ENCODE measurements at places on chromosomes 11 and 22.

- no peak overlapping the region for H3K4me3 ChIP-seq
- H3K27me3 ChIP-seq = no peaks in the 10 kb centered on the region
- no peak overlapping the region for H3K27ac ChIP-seq
- peaks cover 13% of the 10 kb centered on the region for H3K4me1 ChIP-seq
Measured at GRCh38 chr11:116946414-116946813, 109.0 kb upstream of the APOA1 start.

DNA sequence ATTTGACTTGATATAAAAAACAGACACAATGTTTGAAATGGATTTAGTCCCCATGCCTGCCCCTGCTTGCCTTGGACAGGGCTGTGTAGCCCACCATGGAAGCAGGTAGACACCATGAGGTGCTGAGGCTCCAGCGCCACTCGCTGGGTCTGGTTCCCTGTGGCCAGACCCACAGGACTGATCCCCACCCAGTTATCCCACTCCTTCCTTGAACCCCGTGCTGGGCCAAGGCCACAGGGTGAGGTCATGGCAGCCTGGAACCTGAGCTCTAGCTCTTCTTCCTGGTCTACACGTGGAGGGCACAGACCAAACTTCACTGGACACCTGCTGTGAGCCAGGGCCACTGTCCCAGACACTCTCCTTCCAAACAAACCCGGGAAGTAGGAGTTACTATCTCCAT lies 42.5 kb downstream of the GAB4 start:
- H3K4me1 ChIP-seq = peaks cover 6% of the 10 kb centered on the region
- H3K27ac ChIP-seq = no peak overlapping the region
- H3K27me3 ChIP-seq = no peaks in the 10 kb centered on the region
- H3K4me3 ChIP-seq = no peak overlapping the region
- no peak for DNase-seq

DNA sequence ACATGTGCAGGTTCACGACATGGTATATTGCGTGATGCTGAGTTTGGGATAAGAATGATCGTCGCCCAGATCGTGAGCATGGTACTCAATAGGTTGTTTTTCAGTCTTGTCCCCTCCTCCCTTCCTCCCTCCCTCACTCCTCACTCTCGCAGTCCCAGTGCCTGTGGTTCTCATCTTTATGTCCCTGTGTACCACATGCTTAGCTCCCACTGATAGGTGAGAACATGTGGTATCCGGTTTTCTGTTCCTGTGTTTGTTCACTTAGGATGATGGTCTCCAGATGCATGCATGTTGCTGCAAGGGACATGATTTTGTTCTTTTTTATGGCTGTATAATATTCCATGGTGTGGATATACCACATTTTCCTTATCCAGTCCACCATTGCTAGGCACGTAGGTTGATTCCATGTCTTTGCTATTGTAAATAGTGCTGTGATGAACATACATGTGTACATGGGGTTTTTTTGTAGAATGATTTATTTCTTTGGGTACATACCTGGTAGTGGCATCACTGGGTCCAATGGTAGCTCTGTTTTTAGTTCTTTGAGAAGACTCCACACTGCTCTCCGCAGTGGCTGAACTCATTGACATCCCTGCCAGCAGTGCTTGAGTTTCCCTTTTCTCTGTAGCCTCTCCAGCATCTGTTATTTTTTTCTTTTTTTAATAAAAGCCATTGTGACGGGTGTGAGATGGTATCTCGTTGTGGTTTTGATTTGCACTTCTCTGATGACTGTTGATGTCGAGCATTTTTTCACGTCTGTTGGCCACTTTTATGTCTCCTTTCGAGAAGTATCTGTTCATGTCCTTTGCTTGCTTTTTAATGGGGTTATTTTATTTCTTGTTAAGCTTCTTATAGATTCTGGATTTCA lies 16.4 kb downstream of the ZBED4 start:
- DNase-seq = peak; percentile 56
- peaks cover 63% of the 10 kb centered on the region for H3K4me1 ChIP-seq
- no peaks in the 10 kb centered on the region for H3K27me3 ChIP-seq
- H3K4me3 ChIP-seq = no peak overlapping the region
- peaks cover 68% of the 10 kb centered on the region for H3K36me3 ChIP-seq

DNA sequence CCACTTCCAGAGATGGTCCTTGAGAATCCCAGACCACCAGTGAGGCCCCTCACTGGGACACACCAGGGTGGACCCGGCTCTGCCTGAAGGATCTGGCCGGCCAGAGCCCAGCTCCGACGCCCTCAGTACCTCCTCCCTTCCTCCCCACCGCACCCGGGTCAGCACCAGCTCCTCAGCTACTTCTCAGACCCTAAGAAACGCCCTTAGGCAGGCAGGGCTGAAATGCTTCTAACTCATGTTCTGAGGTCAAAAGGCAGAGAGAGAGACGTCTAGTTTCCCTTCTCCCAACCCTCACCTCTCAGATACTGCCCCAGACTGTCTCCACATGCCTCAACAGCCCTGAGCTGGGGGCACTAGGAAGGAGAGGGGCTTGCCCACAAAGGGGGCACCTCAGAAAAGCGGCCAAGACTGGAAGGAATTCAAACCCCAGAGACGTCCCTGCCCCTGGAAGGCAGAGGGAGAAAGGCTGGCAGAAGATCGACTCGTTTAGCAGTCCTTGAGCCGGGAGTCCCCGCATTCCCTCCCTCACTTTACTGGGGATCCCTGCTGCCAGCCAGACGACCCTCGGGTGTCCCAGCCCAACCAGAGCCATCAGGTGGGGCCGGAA lies 539 bp downstream of the USH1C start:
- no peak overlapping the region for H3K4me3 ChIP-seq
- no peaks in the 10 kb centered on the region for H3K4me1 ChIP-seq
- no peaks in the 10 kb centered on the region for H3K36me3 ChIP-seq
- no peak for DNase-seq
- H3K27ac ChIP-seq = no peak overlapping the region

- no peaks in the 10 kb centered on the region for H3K36me3 ChIP-seq
- H3K27me3 ChIP-seq = peaks cover 13% of the 10 kb centered on the region
- no peak for DNase-seq
- peaks cover 10% of the 10 kb centered on the region for H3K4me1 ChIP-seq
- H3K27ac ChIP-seq = no peak overlapping the region
Measured at GRCh38 chr11:100682247-100682969, 4.7 kb upstream of the ARHGAP42 start.

DNA sequence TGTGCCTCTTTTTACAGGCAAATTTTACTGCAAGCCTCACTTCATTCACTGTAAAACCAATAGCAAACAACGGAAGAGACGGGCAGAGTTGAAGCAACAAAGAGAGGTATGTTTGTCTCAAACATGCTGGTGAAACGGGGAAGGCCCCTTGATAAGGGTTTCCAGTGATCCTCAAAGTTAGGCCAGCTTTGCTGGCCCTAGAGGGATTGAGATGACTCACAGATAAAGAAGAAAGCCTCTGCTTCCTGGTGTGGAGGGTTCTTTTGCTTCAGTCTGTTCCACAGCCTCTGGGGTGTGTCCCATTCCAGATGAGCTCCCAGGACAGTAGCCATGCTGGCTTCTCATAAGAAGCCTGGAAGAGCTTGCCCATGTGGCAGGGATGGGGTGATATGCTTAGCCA lies 118.9 kb upstream of the PARVA start:
- no peaks in the 10 kb centered on the region for H3K27me3 ChIP-seq
- H3K4me1 ChIP-seq = no peaks in the 10 kb centered on the region
- no peak for DNase-seq

- H3K27ac ChIP-seq = no peak overlapping the region
- H3K36me3 ChIP-seq = no peaks in the 10 kb centered on the region
- DNase-seq = no peak
- no peak overlapping the region for H3K4me3 ChIP-seq
- H3K4me1 ChIP-seq = no peaks in the 10 kb centered on the region
Measured at GRCh38 chr11:97965849-97966646, 1054.7 kb upstream of the CNTN5 start.

DNA sequence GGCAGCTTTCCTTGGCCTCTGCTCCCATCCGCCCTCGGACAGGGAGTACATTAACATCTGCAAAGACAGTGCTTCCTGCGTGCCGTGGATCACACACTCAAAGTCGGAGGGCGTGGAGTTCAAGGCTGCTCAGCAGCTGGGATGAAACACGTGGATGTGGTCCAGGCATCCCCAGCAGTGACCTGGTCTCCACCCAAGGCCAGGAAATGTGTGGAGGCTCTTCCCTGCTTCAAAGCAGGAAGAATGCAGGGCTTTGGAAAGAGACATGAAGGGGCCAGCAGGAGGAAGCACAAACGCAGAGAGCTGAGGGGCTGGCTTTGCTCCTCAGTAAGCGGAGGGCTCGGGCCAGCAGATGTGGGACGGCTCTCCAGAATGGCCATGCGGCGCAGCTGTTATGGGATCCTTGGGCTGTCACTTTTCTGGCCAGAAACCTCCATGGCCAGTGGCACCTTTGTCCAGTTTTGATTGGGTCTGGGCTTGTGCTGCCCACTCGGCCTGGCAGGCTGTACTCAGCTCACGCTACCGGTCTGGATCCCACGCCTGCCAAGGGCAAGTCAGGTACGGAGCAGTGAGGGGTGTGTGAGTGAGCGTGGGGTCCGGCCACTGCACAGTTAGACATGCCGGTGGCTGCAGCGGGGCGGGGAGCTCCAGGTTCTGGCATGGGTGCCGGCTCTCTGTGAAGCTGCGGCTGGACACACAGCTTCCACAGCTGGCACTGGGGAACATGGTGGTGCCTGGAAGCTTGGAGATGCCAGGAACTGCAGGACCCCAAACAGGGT lies 438.0 kb downstream of the TBC1D22A start:
- H3K4me3 ChIP-seq = no peak overlapping the region
- no peak overlapping the region for H3K27ac ChIP-seq
- no peaks in the 10 kb centered on the region for H3K4me1 ChIP-seq
- H3K27me3 ChIP-seq = no peaks in the 10 kb centered on the region
- peak; percentile 21 for DNase-seq
- H3K36me3 ChIP-seq = no peaks in the 10 kb centered on the region

DNA sequence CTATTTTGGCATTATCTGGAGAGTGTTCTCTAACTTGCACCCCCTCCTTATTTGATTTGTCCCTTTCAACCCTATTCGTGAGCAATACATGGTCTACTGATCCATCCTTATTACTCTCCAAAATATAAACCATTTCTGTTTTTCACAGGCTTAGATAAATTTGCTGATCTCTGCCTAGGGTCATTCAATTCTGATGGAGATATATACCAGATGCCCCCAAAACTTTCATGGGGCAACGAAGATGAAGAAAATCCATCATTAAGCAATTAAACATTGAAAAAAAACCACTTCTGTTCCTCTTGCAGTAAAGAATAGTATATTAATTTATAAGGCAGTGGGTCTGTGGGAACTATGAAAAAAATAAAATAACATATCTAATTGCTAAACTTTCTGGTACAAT lies 313.4 kb downstream of the CASP12 start:
- H3K36me3 ChIP-seq = no peaks in the 10 kb centered on the region
- H3K27ac ChIP-seq = no peak overlapping the region
- no peak overlapping the region for H3K4me3 ChIP-seq
- peaks cover 21% of the 10 kb centered on the region for H3K27me3 ChIP-seq

DNA sequence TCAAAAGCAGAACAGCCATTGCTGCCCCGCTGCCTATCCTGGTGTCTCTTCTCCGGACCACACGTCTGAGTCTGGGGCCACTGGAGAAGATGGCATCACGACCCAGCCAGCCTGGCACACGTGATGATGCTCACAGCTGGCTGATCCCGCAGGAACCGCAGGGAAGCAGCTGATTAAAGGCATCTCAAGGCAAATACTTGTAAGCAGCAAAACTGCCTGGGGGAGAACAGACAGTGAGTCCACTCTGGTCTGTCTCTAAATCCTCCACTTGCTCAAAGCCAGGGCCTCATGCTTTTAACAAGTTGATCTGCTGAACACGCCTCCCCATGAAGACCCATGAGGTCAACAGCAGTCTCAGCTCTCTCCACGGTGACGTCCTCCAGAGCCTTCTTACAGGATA lies 108.6 kb downstream of the BRD1 start:
- H3K27ac ChIP-seq = no peak overlapping the region
- no peaks in the 10 kb centered on the region for H3K36me3 ChIP-seq
- peaks cover 5% of the 10 kb centered on the region for H3K27me3 ChIP-seq
- H3K4me1 ChIP-seq = peaks cover 3% of the 10 kb centered on the region
- no peak for DNase-seq

DNA sequence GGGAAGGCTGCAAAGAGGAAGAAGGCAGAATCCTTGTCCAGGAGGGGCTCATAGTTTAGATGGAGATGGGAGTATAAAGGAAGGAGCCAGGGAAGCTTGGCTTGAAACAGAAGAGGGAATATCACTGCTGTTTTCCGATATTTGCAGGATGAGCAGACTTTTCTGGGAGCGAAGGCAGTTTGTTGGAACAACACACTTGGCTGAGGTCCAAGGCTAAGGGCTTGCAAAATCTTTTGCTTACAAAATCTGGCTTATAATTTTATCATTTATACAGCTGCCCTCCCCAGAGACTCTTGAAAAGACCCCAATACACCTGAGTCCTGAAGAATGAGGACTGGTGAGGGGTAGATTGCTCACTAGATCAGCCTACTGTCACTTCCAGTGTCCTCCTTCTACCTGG lies 174.8 kb downstream of the NELL1 start:
- H3K27me3 ChIP-seq = no peaks in the 10 kb centered on the region
- H3K27ac ChIP-seq = no peak overlapping the region
- H3K36me3 ChIP-seq = no peaks in the 10 kb centered on the region

- H3K27me3 ChIP-seq = no peaks in the 10 kb centered on the region
- no peaks in the 10 kb centered on the region for H3K4me1 ChIP-seq
- no peak overlapping the region for H3K4me3 ChIP-seq
- peaks cover 13% of the 10 kb centered on the region for H3K36me3 ChIP-seq
Measured at GRCh38 chr11:121626507-121626875, 173.7 kb upstream of the SORL1-AS1 start.

DNA sequence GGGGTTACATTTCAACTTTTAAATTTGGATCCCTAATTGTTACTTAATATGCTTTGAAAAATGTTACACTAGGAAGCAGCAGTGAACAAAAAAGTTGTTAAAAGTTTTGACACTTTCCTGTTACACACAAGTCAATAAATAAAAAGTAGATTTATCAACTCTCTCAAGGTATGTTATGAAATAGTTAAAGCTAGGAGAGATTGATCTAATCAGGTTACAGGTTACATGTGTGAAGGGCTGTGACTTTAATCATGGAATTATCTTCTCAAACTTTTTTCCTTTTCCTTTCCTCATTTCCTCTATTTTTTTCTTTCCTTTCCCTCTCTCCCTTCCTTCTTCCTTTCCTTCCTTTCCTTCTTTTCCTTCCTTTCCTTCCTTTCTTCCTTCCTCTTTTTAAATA lies 77.0 kb upstream of the RAB38 start:
- peaks cover 9% of the 10 kb centered on the region for H3K36me3 ChIP-seq
- H3K4me3 ChIP-seq = no peak overlapping the region
- H3K27ac ChIP-seq = no peak overlapping the region
- H3K27me3 ChIP-seq = no peaks in the 10 kb centered on the region

DNA sequence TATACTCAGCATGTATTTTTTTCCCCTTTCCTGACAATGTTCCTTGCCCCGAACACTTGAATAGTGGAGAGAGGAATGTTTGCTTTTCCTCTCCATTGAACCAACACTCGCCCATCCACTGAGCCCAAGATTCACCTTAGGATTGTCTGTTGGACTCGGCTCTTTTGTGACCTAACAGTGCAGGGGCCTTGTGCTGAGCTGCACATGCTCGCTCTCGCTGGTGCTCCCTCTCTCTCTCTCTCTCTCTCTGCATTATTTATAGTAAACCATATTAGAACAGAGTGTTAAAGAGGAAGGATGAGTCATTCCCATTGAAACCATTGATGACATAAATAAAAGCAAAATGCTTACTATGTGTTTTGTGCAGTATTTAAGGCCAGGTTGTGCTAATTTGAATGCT lies 20.7 kb downstream of the ZBTB16 start:
- H3K27ac ChIP-seq = peak overlapping the region; percentile 49
- H3K27me3 ChIP-seq = peaks cover 26% of the 10 kb centered on the region
- H3K4me1 ChIP-seq = peaks cover 56% of the 10 kb centered on the region
- H3K36me3 ChIP-seq = no peaks in the 10 kb centered on the region
